ENCODE measurements at places on chromosomes 7 and 10.

DNA sequence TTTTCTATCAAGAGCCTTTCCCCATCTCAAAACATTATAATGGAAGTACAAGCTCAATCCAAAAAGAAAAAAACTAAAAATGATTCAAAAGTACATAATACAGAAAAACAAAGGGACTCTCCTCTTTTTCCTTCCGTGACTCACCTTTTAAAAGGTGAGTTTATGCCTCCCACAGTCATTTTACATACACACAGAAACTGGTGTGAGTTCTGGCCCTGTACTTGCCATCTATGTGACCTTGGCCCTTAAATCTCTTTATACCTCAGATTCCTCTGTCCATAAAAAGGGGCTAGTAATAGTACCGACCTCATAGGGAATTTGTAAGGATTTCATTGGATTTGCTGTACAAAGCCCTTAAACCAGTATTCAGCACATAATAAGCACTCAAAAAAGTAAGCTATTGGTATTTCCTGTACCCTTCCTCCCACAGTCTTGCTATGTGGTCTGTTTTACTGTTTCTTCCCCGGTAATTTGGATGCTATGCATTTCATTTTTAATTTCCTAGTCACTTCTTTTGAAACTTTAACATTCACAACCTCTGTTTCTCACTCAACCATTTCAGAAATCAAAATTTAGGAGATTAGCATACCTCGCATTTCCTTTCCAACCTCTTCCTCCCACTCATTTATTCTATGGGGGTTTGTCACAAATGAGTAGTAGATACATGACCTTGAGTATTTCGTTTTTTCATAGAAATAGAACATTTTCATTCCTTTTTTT, 39.0 kb downstream of the STK17A start:
- no peak for DNase-seq

GRCh38 chr7:138799336-138800000, 1.5 kb upstream of the ATP6V0A4 start:
- DNase-seq = no peak

GRCh38 chr10:126465771-126466170, 77.5 kb upstream of the ADAM12 start:
- no peak for DNase-seq

DNA sequence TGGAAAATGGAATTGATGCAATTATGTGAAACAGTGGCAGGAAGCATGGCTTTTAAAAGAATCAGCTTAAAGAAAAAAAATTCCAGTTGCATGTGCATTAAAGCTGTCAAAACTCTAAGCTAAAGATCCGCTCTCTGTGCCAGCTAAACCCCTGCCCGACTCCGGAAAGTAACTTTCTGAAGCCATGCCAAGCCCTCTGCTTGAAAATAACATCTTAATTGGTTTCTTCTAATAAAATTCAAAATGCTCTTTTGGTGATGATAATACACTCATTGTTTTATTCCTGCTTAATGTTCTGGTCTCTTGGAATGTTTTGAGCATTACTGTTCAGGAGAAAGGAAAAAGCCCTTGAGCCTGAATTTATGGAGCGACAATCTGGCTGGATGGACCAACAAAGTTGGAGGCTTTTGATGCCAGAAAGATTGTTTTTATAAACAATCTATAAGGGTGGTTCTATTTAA, 11.7 kb downstream of the SEMA3C start:
- no peak for DNase-seq

DNA sequence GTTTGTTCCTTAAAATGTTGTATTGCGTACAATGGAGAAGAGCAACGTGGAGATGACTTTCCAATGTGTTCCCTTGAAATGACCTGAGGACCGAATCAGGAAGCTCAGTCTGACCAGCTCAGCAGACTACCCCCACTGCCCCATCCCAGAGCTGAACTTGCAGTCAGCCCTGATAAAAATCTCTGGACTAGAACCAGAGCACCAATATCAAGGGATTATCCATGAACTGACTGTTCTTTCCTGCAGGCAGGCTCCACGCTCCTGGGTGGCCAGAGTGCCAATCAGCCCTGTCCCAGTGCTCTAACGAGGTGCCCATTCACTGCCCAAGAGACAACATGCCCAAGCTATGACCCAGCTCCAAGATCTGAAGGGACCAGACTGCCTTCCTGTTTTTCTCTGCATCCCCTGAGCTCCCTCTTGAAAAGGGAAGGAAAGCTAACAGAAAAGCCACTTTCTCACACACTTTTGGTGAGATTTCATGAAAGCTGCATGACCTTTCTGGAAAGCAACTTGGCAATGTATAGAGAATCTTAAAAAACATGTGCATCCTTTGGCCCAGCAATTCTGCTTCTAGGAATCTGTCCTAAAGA, 130.2 kb downstream of the KCNMA1 start:
- no peak for DNase-seq

DNA sequence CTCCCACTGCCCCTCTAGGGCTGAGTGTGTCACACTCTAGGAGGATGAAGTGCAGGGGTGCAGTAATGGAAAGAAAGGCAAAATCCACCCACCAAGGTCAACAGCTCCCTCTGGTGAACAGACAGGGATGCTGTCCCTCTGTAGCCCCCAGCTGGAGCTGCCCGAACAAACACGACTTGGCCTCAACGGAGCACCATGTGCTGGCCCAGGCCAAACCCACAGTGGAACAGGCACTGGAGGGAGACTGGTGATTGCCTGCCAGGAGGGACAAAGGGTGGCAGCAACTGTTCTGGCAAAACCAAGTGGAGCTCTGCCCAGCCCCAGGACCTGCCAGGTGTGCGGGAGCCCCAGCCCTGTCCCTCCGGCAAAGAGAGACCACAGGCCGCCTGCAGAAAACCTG, 20.7 kb downstream of the PDIA4 start:
- DNase-seq = no peak

GRCh38 chr7:65429642-65430343, 56.1 kb downstream of the ZNF92 start:
- DNase-seq = no peak

DNA sequence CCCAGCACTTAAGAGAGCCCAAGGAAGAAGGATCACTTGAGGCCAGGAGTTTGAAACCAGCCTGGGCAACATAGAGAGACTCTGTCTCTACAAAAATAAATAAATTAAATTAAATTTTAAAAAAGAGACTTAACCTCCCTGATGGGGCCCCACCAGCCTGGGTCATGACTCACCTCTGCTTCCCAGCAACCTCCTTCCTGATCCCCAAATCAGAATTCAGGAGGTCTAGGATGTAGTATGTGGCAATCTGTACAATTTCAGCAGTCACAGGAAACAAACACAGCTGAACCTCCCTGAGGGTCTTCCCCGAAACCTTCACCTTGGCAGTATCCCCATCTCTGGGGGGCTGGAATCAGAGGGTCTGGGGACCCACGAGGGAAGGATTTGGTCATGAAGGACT, 9.7 kb upstream of the PPP1R35 start:
- no peak for DNase-seq
